Activated CD8-positive, alpha-beta memory T cell treated with anti-CD3 and anti-CD28 coated beads for 4 hours (primary cell): ENCODE measurements at places on chromosomes 12 and 14.

DNA sequence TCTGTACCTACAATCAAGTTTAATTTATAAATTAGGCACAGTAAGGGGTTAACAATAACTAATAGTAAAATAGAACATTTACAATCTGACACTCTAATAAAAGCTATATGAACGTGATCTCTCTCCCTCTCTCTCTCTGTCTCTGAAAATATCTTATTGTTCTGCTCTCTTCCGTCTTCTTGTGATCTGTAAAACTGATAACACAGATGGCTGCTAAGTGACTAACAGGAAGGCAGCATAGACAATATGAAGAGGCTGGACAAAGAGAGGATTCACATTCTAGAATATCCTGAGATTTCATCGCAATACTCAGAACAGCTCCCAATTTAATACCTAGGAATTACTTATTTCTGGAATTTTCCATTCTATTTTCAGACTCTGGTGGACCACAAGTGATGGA is 827.2 kb downstream of the FLRT2 start:
- no peak for DNase-seq

- no peak for DNase-seq
These were observed 35.8 kb upstream of the FBXO33 start for GRCh38 chr14:39467889-39468524.

DNA sequence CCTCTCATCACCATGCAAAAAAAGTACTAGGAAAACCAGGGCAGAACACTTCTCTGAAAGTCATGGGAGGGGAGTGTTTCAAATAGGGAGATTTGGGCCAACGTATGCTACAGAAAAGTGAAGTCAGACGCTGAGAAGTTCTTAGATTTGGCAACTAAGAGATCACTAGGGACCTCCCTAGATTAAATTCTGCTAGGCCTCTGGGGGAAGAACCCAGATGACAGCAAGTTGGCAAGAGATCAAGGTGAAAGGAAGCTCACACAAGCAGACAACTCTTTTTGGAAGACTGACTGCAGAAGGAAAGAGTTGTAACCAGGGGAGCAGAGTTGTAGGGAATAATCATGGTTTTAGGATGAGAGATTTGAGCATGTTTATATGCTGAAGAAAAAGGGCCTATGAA is 20.7 kb downstream of the IQSEC3 start:
- DNase-seq = no peak

DNA sequence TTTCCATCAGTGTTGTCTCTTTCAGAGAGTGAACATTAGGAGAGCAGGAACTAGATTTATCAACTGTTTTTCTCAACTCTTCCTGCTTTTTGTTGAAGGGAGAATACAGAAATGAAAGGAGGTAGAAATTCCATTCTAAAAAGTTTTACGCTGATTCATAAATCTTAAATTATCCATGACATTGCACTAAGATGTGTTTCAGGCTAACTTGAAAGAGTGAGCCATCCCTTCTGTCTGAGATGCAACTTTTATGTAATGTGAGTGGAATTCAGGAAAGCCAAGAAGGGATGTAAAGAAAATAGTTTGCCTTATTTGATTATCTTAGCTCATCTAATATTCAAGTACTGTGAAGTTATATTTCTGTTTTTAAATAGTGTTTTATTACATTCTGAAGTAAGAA is 349.5 kb upstream of the RGS6 start:
- no peak for DNase-seq

DNA sequence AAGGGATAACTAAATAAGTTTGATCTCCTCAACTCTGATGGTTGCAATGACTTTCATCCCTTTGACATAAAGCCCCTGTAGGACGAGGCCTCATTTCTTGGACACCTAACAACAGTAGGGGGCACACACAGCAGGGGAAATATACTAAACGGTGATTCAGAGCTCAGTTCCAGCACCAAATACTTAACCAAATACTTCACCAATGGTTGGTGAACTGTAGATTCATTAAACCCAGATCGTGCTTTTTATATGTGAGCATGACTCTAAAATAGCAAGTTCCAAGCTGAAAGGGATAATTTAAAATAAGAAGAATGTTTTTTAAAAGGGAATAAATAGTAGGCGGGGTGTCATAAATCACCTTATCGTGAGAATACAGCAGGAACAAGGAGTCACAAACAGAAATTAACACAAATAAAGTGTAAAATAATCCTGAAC is 53.2 kb downstream of the ATG2B start:
- no peak for DNase-seq

DNA sequence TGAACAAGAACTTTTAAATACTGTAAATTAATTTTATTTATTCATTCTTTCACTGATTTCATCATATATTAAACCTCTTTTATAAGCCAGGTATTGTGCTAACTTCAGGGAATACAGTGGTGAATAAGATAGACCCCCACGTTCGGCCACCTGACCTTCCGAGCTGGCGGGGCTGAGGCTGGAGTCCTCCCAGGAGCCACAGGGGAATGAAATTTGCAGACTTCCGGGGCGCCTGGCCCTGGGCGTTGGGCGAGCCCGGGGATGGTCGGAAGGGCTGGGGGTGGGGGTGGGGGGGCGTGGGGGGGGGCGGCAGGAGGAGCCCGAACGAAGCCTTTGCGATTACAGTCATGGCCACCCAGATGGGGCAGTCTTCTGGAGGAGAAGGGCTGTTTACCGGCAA is 383.4 kb downstream of the PAWR start:
- no peak for DNase-seq

DNA sequence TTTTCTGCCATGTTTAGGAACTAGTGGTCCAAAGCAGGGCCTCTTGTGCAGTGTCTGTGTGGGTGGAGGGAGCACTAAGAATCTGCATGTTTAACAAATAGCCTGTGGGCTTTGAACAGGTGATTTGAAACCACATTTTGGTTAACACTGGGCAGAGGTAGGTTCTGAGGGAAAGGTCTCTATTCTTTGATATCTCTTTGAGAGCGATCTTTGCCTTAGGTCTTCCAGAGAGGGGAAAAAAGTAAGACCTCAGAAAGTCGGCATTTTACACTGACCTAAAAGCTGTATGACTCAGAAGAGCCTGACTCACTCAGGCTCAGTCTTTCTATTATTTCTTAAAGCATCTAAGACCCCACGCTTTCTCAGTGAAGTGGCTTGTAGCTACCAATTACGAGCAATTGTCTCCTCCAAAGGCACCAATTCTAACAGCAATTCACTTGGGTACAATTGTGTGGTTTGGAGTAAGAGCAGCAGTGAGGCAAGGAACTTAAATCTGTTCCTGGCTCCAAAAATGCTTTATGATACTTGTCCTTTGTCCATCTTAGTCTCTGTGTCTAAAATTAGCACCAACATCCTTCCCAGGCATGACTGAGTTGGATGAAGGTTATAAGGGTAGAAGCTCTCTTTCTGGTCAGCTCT is 8.8 kb downstream of the EIF2B2 start:
- no peak for DNase-seq

GRCh38 chr12:104049278-104049902 is 597 bp downstream of the GLT8D2 start:
- no peak for DNase-seq

GRCh38 chr14:51400139-51400538 is 160.1 kb downstream of the TMX1 start:
- no peak for DNase-seq

GRCh38 chr12:83106873-83107272 is 420.2 kb downstream of the TMTC2 start:
- no peak for DNase-seq

- no peak for DNase-seq
These were observed 50.0 kb downstream of the NCOR2 start for GRCh38 chr12:124517260-124518050.
